ENCODE measurements at places on chromosomes 5 and 9. TPM values are rescaled to one million over a fixed set of nuclear protein-coding genes. Genes with fewer than 3 reads are reported as not detected.

DNA sequence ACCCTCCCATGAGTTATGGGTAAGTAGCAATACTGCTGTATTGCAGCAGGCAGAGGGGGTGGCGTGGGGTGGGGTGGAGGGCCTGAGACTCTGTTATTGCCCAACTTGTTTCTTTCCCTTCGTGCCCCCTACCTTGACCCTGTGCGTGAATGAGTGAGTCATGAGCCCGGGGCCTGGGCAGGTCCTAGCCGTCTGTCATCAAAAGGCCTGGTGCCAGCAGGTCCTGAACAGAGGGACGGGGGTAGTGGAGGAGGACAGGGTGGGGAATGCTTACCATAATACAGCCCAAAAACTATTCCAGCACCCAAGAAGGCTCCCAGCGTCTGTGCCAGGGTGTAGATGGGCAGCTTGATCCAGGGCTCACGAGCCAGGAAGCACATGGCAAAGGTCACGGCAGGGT, 4.3 kb downstream of the AQP3 start:
- no peak for DNase-seq

DNA sequence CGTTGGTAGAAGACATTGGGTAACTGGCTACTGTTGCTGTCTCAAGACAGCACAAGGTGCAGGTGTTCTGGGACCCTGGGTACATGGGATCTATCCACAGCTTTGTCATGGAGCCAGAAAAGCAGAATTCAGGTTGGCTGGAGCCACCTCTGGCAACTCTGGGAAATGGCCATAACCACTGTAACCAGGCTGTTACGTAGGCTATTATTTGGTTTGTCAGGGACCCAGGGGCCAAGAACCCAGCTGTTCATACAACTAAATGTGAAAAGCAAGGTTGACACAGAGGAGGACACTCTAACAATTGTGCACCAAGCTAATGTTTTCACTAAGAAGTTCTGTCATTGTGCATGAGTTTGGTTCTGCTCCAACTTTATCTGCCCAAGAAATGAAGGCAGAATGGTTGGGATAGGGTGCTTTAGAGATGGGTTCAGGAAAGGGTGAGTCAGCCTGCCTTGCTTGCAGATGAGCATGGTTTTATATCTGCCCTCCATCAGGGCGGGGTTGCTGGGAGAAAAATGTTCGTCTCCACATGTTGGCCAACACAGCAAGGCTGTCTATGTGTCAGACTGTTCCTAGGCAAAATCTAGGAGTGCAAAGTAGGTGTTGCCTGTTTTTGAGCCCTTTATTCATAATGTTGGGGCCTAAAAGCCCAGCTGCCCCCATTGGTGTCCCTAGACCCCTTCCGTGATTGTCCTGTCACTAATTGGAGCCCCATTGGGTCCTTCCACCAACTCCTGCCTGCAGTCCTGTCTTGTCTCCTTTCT, 131.3 kb upstream of the DAP start:
- no peak for DNase-seq

DNA sequence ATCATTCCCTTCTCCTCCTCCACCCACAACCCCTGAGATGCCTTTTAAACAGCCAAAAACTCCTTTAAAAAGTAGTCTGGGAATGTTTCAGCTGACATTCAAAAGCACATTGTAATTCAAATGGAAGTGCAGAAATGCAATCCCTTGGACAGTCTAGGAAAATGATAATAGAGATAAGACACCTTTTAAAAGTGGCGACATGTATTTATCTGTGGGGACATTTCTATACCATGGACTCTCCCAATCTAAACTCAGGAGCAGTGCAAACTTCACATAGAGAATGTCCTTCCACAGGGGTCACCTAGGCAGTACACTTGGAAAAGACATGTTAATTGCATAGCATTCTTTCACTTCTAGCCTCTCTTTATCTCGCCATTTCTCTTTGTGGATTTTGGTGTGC, 33.0 kb downstream of the TRIM32 start:
- DNase-seq: no peak

DNA sequence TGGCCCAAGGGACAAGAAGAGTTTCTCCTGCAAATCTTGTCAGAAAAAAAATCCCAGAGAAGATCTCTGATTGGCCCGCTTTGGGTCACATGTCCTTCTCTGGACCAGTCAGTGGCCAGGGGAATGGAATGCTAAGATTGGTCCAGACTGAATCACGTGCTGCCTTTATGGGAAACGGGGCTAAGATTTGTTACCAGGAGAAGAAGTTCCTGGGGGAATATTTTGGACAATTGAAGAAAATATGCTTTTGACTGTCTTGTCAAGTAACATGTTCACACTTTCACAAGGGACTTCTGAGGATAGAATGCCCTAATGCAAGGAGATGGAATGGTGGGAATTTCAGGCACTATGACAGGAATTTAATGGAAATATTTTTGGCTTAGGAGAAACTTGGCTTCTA, 74.1 kb upstream of the SH3PXD2B start:
- DNase-seq: no peak

Gene C1QTNF3
- total RNA-seq: 4.3 TPM

Gene TMEM174
- not detected for total RNA-seq
